Kidney glomerular epithelial cell (primary cell): ENCODE measurements at places on chromosomes 7 and 10.

DNA sequence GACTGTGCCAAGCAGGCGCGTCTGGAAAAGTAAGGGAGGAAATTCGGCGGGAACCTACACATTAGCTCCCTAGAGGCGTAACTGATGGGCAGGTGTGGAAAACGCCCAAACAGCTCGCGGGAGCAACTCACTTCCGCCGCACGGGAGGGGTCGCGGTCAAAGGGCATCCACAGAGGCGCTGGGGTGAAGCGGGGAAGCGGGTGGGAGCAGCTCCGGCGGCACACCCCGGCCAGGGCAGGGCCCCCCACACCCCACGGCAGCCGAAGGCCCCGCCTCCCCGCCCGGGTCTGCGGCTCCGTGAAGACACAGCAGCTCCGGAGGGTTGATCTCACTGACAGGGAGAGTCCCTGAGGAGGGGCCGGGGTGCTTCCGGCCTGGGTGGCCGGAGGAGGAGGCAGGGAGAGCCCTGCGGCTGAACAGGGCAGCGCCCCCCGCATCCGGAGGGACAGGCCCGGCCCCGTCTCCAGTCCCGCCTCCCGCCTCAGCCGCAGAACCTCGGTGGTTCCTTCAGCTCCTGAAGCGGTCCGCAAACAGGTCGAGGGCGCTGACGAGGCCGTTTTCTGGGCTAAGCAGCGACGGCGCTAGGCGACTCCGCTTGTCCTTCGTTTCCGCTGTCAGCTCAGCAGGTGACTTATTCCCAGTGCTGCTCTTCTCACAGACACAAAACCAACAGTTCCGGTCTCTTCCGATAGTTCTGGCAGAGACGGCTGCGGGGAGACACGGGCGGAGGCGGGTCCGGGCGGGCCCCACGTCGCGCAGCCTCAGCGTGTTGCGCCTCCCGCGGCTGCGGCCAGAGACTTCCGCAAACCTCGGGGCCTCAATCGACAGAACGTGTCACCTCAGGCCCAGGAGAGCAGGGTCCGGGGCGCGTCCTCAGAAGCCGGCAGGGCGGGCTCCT lies 276.1 kb downstream of the DNAJB6 start:
- DNase-seq = no peak

GRCh38 chr10:62165803-62166202 lies 102.8 kb downstream of the RTKN2 start:
- DNase-seq = no peak

GRCh38 chr7:37942934-37943610 lies 22.6 kb downstream of the EPDR1 start:
- peak; percentile 11 for DNase-seq

- DNase-seq = no peak
These were observed 577 bp upstream of the DDX21 start for GRCh38 chr10:68955355-68955831.

- no peak for DNase-seq
These were observed 2.8 kb upstream of the PUS7 start for GRCh38 chr7:105524840-105525239.

DNA sequence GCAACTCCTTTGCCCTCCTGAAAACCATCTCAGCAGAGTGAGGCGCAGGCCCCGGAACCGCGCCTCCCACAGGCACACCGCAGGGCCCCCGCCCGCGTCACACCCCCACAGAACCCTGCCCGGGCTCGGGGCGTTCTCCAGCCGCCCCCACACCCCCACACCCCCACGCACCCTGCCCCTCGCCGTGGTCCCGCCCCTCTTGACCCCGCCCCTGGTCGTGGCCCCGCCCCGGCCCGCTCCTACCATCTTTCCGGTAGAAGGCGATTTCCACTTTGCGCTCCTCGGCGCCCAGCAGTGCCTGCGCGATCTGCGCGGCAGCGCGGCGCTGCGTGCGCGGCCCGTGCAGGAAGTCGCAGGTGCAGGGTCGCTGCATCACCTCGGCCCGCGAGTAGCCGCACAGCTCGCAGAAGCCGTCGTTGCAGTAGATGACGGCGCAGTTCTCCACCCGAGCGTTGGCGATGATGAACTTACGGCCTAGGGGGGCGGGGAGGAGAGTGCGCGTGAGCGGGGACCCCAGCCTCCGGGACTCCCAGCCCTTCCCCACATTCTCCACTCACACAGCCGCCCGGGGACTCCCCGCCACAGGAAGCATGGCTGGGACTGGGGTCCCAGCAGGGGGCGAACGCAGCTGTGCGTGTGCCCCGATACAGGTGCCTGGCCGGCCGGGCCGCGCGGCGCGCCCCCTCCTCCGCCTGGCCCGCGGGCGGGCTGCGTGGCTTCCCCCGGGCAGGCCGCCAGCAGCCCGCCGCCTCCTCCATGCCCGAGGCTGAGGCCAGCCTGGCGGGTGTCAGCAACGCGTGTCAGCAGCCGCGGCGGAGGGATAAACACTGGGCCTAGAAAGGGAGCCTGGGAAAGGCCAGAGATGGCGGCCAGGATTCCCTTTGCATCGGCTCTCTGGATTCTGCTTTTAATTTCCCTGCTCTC lies 3.4 kb downstream of the KCNH2 start:
- peak; percentile 12 for DNase-seq

DNA sequence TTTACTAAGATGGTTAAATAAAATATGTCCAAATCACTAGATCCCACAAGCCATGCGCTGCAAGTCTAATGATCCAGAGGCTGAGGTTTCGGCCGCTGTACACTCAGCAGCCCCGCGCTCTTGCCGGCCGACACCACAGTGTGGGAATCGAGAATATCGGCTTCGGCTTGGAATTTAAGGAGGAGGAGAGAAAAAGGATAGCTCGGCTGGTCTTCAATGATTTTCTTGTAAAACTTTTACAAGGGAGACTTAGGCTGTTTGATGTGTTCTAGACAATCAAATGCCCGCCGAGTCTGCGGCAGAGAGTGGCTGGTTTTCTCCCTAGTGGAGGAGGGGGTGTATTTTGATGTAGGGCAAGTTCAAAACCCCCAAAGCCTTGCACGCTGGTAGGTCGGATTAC lies 118.2 kb upstream of the TCF7L2 start:
- DNase-seq = no peak

DNA sequence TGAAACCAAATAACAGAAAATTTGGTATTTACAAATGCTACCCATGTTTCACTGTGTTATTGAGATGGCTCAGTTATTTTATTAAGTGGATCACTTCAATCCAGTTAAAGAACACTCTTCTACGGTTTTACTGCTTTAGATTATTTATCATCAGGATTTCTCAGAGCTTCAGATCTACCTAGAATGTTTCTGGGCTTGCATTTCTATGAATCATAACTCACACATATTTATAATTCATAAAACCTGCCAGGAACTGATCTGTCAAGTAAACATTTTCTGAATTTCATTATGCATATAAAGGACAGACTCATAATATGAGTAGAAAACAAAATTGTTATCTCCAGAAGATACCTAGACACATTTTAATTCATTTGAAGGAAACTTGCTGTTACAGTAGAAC lies 1172.3 kb upstream of the LRRTM3 start:
- DNase-seq = no peak

DNA sequence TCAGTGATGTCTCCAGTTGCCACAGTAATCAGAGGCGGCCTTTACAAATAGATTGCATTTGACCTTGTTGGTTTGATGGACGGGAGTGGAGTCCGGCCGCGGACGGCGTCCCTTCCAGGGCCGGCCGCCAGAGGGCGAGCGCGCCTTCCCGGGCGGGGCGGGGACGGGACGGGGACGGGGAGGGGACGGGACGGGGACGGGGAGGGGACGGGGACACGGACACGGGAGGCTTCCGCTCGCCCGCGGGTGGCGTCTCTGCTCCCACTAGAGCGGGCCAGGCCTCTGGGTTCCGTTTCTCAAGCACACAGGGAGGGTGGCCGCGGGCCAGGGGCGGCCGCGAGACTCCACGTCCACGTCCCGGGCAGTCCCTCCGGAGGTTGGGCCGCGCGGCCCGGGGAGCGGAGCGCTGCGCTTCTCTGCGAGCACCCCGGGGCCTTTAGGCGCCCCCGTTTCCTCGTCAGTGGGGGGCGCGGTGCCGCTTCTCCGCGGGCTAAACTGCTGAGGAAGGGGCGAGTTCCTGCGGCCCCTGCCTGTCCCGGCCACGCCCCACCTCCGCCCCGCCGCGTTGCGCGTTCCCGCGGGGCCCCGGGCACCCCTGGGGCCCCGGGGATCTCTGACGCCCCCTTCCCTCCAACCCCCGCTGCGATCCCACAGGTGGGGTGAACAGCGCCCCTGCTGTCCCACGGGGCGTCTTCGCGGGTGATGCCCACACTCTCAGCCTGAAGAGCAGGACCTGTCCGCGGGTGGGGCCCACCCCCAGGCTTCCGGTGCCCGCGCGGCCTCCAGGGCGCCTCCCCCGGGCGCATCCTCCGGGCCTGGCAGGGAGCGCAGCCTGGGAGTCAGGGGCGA lies 84.2 kb upstream of the MKI67 start:
- peak; percentile 37 for DNase-seq

DNA sequence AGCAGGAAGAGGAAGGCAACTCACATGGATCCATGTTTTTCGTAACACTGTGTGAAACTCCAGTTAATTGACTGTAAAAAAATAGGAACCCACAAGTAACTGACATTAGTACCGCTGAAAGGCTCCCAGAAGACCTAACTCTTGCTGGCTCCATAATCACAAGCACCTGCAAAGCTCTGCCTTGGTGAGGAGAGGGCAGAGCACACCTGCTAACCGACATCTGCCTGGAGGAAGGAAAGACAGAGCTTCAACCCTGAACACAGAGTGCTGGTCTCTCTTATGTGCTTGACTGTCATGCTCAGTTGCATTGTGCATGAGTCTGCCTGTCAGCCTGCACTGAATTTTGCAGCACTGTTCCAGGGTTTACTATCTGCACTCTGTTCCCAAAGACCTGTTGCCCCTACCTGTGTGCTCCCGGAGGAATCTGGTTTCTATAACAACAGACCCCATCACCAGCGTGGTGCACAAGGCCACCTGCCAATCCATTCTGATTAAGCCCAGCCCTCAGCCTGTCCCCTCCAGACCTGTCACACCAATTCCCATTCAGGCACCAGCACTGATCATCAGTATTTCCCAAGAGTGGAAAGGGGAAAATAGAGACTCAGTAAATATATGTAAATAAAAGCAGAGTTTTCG lies 63.1 kb upstream of the ANKRD1 start:
- DNase-seq = no peak

GRCh38 chr7:136139417-136139816 lies 162.3 kb upstream of the MTPN start:
- DNase-seq = no peak

DNA sequence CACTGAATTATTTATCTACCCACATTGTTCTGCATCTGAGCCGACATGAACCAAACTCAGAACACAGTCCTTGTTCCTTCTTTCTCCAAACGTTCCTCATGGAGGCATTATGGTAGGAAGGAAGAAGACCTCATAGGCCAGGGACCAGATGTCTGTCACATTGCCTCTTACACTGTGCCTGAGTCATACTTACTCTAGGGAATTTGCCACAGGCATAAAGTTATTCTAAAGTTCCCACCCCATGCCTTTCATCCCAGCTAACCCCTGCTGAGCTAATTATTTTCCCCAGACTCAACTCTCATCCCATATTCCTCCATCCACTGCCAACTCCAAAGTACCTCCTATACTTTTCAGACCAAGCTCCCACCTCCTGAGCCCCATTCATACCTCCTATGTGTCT lies 21.2 kb downstream of the MAT1A start:
- DNase-seq = no peak

- no peak for DNase-seq
These were observed 5.1 kb downstream of the CCDC71L start for GRCh38 chr7:106655703-106656498.

DNA sequence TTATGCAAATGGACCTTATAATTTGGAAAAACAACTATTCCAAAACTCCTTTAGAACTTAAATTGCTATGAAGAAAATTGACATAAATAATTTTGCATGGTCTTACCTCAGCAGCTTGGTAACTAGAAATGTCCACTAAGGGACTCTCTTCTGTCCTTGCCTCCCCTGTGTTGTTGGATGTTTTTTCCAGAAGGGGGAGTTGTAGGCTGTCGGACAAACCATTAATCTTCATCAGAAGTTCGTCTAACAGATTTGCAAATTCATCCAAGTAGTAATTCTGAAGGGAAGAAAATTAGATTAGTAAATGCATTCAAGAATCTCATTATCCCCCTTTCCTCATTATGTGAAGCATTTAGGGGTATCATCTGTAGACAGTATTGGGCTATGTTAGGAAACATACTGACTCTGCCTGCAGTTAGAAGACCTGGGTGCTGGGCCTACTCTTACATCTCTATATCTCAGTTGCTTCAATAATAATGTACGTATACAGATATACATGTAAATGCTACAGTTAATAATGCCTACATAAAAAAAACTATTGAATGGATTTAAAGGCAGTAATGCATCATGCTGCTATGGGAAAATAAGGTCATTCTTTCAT lies 155.6 kb downstream of the PKD1L1 start:
- DNase-seq = peak; percentile 9

GRCh38 chr7:110623436-110623835 lies 467.5 kb upstream of the LRRN3 start:
- no peak for DNase-seq

GRCh38 chr7:145009876-145010275 lies 174.0 kb upstream of the TPK1 start:
- no peak for DNase-seq

GRCh38 chr10:110802090-110802489 lies 69.6 kb upstream of the PDCD4 start:
- peak; percentile 63 for DNase-seq

- DNase-seq = no peak
These were observed 785.9 kb downstream of the GATA3 start for GRCh38 chr10:8840356-8840755.

DNA sequence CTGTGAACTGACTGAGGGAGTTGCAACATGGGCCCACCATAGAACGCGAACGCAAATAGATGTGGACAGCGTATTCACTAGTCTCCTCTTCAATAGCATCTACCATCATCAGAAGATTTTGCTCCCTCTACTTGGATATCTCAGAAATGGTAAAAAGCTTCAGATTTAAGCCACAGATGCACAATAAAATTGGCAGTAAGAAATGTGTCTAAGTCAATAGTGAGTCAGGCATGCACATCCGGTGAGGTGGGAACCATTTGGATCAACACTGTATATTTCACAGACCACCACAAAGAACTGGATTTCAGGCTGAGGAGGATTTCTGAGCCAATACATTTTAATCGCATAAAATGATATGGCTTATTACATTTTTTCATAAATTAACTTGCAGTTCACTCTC lies 111.5 kb upstream of the ADAM12 start:
- DNase-seq = no peak

- DNase-seq = peak; percentile 44
These were observed 85.2 kb upstream of the CACNA2D1 start for GRCh38 chr7:82528577-82529310.

DNA sequence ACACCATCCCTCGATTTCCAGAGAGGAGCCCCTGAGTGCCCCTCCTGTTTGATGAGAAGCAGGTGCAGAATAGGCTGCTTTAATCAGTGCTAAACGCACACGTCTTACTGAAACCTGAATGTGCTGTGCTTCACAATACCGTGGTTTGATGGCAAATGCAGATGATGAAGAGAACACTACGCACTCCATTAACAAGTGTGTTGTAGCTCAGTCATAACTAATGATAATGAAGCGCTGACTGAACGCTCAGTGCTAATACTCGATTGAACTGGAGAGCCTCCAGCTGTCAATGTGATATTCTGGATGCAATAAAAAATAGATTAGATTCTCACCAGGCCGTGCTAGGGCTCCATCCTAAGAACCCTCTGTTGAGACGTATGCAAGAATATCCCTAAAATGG lies 279.7 kb upstream of the PLPP4 start:
- DNase-seq = no peak
